CMK (cell line): ENCODE measurements at places on chromosomes 12 and 14.

DNA sequence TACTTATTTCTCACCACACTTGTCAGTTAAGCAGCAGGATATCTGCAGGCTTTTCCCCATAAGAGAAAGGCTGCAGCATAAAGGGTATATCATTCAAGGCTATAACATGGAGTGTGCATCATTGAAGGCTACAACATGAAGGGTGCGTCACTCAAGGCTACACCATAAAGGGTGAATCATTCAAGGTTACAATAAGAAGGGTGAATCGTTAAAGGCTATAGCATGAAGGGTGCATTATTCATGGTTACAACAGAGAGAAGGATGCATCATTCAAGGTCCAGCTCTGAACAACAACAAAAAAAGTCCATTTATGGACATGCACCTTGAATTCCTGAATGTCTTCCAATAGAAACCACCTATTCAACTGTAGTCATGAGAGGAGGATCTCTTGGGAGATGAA lies 32.8 kb upstream of the LUM start:
- no peak for DNase-seq

- no peak for DNase-seq
Measured at GRCh38 chr14:103281496-103282231, 52.4 kb upstream of the EIF5 start.

- DNase-seq: no peak
Measured at GRCh38 chr12:64691227-64691794, 67.9 kb downstream of the GNS start.

DNA sequence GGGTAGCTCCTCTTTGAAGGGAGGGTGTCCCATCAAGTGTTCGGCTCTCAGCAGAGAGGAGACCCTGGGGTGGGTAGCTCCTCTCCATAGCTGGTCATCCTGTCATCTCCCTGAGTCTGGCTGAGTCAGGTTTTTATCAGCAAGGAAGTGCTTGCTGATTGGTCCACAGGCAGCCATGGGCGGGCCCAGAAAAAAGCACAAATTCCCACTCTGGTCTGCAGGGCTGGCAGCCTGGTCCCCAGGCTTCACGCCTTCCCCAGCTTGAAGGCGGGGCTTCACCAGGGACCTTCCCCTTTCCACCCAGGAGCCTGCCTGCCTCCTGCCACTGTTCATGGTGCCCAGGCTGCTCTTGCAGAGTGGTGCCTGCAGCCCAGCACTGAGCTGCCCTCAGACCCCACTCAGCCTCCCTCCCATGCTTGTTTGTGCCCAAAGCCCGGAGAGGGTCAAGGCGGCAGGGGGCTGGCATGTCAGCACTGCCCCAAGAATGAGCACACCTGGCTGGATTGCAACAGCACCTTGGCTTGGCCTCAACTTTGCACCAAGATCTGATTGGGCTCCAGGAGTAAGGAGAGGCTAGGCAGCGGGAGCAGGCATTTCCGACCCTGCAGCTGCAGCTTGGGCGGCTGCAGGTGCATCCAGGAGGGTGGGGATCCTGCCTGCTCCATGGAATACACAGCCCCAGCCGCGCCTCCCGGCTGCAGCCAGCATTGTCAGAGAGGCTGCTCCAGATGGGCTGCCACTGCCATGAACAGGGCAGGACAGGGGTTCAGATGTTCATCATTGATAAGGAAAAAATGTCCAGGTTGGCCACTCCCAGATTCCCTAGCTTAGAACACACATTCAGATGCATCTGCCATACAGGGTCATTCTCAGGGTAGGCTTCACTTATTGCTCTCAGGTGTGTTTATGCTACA lies 22.0 kb upstream of the WDR89 start:
- DNase-seq: no peak

GRCh38 chr14:23365732-23366425 lies 907 bp upstream of the EFS start:
- no peak for DNase-seq

GRCh38 chr14:30796707-30797106 lies 77.7 kb upstream of the COCH start:
- DNase-seq: no peak

GRCh38 chr14:100129161-100129589 lies 30.3 kb downstream of the DEGS2 start:
- no peak for DNase-seq

DNA sequence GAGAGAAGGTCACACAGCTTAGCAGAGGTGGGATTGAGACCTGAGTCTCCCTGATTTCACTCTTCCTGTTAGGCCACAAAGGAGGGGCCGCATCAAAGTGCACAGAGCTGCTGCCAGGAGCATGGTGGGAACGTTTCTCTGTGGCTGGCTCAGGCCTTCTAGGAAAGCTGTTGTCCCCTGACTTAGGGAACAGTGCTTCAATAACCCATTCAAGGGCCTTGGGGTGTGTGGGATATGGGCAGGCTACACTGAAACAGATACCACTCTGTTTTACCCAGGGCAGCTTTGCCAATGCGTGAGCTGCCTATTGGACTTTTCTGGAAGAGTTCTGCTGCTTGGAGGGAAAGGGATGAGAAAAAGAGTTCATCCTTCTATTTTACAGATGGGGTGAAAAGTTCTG lies 110.0 kb downstream of the ADCK1 start:
- no peak for DNase-seq

DNA sequence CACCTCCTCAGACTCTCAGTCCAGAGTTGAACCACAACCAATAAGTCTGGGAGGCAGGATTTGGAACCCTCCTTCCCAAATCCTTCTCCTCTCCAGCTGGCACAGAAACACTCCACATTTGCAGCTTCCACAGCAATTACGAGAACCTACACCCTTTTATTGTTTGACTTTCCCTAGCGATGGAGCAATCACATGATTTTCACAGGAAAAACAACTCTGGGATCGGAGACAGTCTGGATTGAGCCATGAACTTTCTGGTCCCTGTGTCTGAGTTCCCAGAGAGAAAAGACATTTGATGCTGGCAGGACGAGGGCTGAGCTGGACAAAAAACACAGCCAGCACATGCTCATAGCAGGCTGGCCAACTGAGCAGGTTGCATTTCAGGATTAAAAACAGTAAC lies 49.0 kb upstream of the STON2 start:
- DNase-seq: no peak

DNA sequence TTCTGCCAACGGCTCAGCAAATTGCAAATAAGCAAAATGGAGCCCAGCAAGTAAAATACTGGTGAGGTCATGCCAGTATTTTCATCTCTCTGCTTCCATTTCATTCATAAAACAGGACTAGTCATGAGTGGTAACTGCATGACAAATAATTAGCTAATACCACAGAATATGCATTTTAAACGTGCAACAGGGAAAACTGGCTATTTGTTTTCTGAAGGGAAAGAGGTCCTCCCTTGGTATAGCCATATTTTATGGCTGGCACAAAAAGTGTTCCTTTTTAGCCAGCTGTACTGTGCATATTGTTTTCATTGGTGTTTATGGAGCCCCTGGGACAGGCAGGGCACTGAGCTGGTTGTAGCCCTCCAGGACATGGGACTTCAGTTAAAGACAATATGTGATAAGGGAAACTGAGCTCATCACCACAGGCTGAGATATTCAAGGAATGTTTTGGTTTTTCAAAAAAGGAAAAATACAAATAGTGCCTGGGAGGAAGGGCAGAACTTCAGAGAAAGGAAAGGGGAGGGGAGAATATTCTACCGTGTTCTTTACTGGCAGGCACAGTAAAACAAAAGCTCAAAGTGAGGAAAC lies 26.1 kb upstream of the FOXN3 start:
- DNase-seq: no peak

GRCh38 chr14:79077096-79077495 lies 906.9 kb downstream of the NRXN3 start:
- no peak for DNase-seq

GRCh38 chr12:76074701-76075336 lies 9.7 kb downstream of the NAP1L1 start:
- no peak for DNase-seq

GRCh38 chr14:103442288-103442687 lies 57.1 kb downstream of the MARK3 start:
- DNase-seq: no peak

- DNase-seq: no peak
Measured at GRCh38 chr12:71871116-71871515, 31.6 kb downstream of the TBC1D15 start.

DNA sequence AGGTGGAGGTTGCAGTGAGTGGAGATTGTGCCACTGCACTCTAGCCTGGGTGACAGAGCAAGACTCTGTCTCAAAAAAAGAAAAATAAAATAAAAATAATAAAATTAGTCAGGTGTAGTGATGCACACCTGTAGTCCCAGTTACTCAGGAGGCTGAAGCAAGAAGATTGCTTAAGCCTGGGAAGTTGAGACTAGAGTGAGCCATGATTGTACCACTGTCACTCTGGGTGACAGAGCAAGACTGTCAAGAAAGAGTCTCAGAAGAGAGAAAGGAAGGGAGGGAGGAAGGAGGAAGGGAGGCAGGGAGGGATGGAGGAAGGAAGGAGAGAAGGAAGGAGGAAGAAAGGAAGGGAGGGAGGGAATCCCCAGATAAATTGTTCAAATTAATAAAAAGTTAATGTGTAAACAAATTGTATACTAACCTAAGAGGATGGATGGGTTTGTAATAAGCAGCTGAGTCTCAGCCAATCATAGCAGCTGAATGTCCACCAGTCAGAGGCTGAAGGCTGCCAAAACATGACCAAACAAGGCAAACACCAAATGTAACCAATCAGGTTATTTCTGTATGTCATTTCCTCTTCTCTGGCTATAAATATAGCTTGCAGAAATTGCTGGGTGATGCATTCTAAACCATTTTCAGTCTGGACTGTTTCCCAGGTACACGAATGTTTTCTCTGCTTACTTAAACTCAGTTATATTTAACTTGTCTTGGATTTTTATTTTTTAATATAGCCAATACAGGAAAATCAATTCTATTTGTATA lies 6.1 kb upstream of the CDCA4 start:
- DNase-seq: no peak

GRCh38 chr12:45518291-45519235 lies 210.9 kb upstream of the ARID2 start:
- DNase-seq: no peak

- DNase-seq: no peak
Measured at GRCh38 chr14:102277874-102278630, 26.9 kb downstream of the MOK start.

DNA sequence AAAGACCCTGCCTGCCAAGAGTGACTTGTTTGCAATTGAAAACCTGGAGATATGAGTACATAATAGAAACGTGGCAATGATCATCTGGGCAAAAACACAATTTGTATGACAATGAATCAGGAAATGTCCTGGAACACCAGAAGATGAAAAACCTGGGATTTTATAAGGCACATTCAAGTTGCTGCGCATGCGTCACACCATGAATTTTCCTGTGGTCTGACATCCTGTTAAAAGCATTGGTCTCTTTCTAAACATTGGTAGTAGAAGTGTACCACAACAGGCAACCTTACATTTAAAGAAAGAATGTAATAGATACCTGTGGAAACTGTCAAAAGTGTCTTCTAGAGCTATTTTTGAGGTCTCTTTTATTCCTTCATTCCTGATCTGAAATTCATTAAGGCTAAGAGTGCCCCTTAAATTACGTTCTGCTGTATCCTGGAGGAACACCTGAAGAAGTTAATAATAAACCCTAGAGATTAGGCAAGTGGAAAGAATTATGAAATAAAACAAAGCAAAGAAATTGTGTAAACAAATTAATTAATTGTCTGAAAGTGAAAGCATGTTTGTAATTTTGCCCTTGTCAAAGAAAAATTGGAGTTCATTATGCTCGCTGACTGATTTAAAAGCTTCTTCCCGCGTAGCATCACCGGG lies 676.5 kb downstream of the DIO2 start:
- no peak for DNase-seq

DNA sequence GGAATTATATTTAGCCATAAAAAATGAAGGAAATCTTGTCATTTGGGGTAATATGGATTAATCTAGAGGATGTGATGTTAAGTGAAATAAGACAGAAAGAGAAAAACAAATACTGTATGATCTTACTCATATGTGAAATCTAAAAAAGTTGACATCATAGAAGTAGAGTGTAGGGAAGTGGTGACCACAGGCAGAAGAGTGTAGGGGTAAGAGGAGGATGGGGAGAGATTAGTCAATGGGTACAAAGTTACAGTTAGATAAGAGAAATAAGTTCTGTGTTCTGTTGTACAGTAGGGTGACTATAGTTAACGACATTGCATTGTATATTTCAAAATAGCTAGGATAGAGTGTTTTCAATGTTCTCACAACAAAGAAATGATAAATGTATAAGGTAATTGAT lies 87.0 kb downstream of the TSHR start:
- DNase-seq: no peak

DNA sequence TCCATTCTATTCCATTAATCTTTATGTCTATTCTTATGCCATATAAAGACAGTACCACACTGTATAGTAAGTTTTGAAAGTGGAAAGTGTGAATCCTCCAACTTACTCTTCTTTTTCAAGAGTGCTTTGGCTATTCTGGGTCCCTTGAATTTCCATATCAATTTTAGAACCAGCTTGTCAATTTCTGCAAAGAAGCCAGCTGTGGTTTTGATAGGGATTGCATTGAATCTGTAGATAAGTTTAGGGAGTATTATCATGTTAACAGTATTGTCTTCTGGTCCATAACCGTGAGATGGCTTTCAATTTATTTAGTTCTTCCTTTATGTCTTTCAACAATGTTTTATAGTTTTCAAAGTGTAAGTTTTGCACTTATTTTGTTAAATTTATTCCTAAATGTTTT lies 34.2 kb upstream of the GCH1 start:
- no peak for DNase-seq

DNA sequence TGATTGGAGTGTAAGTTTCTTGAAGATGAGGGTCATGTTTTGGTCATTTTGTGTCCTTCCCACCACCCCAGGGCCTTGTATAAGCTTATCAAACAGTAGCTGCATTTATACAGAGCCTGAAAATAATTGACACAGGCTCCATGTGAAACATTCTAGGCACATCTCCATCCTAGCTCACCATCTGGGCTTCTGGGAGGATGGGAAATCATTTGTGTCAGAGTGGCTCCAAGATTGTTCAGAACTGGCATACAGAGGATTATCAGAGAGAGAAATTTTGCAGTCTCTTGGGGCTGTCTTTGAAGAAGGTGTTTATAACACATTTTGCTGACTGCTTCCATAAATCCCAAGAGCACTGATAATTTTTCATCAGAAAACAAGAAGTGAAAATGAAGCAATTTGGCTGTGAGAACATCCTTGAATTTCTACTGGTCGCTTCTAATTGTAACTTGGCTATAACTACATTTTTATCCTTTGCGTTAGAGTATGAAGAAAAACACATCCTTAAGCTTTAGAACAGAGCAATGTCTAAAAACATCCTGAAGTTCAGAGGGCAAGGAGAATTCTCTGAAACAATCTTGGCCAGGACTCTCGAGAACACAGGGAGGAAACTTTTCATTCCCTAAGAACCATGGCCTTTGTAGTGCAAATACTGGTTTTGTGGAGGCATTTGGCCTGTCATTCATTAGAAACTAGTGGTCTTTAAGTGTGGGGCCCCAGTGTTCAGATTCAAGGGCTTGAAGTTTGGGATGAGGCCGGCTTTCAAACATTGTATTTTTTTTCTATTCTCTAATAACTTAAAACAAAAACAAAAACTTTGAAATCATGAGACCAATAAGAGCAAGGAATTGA lies 151.1 kb downstream of the DACT1 start:
- DNase-seq: no peak

- DNase-seq: no peak
Measured at GRCh38 chr12:65427646-65428045, 149.2 kb downstream of the MSRB3 start.

- no peak for DNase-seq
Measured at GRCh38 chr12:58950739-58951100, 30.4 kb upstream of the LRIG3 start.

GRCh38 chr12:105206686-105207374 lies 29.1 kb downstream of the APPL2 start:
- no peak for DNase-seq
